ENCODE measurements at places on chromosomes 6 and 20.
A peak's percentile ranks its signal among the peaks of the same experiment; 100 is the strongest.

- DNase-seq = no peak
These were observed 64.4 kb downstream of the PTPN1 start for GRCh38 chr20:50574586-50574985.

DNA sequence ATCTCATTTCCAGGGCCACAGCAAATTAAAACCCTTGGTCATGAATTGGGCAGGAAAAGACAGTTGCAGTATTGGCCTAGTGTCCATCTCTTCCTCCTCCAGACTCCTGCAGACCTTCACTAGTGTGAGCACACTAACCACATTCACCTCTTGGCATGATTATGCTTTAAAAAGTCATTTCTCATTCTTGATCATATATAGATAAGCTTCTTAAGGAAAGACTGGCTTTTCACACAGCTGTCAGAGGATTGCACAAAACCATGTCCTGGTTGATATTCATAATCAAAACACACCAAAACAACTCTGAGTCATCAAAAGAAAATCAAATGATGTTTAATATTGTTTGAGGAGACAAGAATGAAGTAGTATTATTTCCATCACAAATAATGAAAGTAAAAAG, 52.1 kb downstream of the TMEM200A start:
- no peak for DNase-seq

DNA sequence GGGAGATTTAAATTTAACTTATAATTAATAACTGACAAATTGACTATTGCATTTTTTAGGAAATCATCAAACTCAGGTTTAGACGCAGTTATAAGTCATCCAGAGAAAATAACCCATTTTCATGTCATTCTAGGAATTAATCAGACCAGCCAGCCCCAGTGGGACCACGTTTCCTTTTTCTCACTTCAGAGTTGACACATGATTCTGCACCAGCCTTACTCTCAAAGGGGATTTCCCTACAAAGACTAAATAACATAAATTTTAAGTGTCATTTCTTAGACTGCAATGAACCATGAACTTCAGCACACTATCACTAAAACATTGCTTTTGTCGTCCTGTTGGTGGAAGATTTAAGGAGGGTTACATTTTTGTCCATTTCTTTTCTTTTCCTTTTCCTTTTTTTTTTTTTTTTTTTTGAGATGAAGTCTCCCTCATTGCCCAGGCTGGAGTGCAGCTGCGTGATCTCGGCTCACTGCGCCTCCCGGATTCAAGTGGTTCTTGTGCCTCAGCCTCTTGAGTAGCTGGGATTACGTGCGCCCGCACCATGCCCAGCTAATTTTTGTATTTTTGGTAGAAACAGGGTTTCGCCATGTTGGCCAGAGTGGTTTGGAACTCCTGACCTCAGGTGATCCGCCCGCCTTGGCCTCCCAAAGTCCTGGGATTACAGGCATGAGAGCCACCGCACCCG, 3.6 kb downstream of the IPCEF1 start:
- DNase-seq = peak; percentile 38

DNA sequence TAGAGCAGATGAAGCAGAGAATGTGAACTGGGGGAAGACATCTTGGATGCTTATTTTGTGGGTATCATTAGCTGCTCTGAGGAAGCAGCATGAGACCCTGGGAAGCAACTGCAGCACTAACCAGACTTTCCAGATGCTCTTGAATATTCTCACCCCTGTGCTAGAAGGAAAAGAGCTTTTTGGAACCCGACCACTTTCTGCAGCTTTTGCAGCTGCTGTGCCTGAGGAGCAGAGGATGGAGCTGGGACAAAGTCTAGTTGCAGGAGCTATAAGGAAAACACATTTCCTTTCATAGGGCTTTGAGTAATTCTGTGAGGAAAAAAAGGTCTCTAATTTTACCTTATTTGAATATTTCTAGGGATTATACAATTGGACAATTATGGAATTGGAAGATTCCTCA, 369.7 kb downstream of the CD109 start:
- no peak for DNase-seq

DNA sequence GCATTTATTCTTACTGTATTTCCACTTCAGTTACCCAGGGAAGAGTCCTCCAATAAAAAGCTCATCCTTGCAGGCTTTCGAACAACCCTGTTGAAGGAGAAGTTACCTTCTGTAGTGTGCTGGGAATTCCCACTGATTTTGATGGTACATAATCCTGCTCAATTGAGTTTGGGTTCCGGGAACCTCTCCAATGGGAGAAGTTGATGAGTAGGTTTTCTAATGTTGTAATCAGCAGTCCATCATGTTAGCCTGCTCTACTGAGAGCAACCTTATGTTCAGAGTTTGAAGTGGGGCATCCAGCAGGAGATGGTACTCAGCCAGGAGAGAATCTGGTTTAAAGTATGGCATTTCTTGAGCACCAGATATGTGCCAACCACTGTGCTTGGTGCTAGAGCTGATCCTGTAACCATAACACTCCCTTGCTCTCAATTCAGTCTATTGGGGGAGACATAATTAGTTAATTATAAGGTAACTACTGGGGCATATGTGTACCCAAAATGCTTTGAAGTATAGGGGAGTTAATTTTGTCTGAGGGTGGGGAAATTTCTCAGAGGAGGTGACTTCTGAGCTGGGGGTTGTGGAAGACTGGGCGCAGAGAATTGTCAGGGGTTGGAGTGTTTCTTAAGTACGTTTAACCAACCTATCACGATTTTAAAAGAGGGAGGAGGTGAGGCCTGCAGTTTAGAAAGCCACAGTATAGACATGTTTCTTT, 2.1 kb downstream of the TOP1 start:
- no peak for DNase-seq

All from activated CD4-positive, alpha-beta T cell treated with anti-CD3 and anti-CD28 coated beads, Interleukin-2, amount 50 U/mL, for 48 hours (primary cell).